ENCODE measurements at places on chromosomes 11 and 22. TPM values are rescaled to one million over a fixed set of nuclear protein-coding genes. Genes with fewer than 3 reads are reported as not detected.

GRCh38 chr11:130301002-130301401, 13.7 kb downstream of the ZBTB44 start:
- no peak for DNase-seq

GRCh38 chr11:27470166-27470565, 2.4 kb downstream of the LGR4 start:
- no peak for DNase-seq

The UPK2 gene
- polyA plus RNA-seq = 0.22 TPM

DNA sequence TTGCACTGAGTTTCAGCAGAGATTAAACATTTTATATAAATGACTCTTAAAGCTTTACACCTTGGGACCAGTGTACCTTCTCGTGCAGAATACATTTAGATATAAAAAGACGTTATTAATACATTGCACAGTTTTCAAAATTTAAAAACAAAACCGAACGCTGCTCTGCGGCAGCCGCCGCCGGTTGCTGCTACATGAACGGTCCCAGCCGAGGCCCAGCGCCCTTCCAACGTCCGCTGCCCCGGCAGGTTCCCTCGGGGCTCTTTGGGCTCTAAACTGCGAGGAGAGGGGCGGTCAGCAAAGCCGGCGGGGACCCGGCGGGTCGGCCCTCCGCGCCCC, 2.0 kb downstream of the CDKN1C start:
- no peak for DNase-seq

- no peak for DNase-seq
These were observed 469.9 kb downstream of the MN1 start for GRCh38 chr22:27331526-27332281.

DNA sequence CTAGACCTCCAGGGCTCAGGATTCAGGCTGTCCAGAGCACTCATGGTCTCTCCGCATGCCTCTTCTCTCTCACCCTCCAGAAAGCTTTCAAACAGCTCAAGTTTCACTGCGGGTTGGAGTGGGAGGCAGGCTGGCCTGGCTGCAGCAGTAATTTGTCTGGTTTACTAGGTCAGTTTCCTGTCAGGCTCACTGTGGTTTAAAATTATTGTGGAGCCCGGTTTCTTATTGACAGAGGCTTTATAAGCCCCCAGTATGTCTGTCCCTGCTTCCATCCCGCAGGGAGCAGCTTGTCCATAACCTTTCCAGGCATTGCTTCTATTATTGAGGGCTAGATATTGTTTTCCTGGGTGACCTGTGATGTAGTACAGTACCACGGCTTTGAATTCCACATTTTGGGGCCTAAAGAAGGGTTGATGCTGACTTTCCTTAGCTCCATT, 235.3 kb upstream of the SORL1-AS1 start:
- DNase-seq = no peak

DNA sequence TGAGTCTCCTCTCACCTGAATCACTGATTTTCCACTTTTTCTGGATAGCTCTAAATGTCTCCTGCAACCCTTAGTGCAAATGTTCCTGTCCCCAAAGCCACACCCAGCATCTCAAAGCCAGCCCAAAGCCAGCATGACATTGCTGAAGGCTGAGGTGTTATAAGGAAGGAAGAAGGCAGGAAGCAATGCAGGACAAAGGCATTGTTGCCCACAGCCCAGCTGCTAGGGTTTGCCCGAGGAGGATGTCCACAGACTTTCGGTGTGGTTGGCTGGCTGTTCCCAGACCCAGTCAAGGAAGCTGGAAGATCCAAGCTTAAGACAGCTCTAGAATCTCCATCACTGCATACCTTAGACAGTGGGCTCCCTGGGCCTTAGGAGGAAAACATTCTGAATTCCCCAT, 23.5 kb downstream of the CHST1 start:
- DNase-seq = no peak

DNA sequence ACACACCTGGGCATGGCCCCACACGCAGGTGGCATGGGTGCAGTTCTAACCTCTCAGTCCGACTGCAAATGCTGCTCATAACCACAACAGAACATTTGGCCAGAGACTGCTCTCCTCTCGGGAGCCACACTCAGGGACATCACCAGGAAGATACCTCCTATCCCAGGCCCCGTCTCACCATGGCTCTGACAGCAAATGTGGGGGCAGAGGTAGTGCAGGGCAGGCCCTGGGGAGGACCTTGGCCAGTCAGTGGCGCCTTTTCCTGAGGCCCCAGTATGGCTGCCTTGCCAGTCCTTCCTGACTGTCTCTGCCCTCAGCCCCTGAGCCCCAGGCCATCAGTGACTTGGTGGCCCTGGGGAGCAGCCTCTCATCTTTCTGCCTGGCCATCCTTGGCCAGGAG, 2.8 kb downstream of the KRTAP5-6 start:
- no peak for DNase-seq

DNA sequence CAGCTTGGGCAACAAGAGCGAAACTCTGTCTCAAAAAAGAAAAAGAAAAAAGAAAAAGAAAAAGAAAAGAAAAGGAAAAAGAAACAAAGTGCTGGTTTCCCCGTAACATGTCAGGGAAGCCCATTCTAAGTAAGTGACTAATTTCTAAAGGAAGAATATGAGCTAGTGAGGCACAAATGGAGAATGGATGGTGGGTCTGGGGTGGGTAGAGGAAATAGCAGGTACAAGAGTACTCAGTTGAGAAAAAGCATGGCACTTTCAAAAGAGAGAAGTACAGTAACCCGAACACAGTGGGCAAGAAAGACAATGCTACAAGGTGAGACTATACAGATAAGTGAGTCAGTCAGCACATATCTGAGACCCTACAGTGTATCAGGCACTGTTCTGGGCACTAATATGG, 4.5 kb downstream of the MAJIN start:
- no peak for DNase-seq

The MUC6 gene
- polyA plus RNA-seq = 17.8 TPM

The LAMTOR1 gene
- polyA plus RNA-seq = 108 TPM

DNA sequence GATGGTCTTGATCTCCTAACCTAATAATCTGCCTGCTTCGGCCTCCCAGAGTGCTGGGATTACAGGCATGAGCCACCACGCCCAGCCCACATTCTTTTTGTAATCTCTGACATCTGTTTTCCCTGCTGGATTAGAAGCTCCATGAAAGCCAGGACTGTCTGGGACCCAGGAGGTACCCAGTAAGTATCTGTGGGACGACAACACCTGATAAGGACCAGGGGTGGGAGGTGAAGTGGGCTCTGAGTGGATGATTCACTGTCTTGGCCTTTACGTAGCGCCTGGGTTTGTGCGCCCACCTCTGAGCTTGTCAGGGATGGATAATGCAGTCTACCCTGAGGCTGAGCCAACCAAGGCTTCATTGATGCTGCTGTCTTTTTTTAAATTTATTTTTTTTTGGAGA, 118.8 kb downstream of the ABTB2 start:
- DNase-seq = no peak

The DYNC2H1 gene
- 45.1 TPM for polyA plus RNA-seq

DNA sequence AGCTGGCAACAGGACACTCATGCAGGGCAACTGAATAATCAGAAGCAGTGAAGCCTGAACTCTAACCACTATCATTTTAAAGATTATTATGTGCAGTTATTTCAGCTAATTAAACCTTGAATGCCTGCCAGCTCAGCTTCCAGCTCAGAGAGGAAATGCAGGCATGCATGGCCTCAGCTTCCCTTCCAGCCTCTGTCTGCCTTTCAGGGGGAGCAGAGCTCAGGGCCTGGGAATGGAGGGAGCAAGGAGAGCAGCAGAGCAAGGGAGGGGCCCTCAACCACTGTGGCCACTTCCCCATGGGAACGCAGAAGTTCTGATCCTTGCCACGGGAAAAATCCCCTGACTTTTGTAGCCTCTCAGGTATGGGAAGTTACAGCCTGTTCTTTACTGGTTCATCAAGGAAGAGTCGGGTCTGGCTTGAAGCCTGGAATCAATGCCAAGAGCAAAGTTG, 32.5 kb upstream of the APLNR start:
- no peak for DNase-seq

The ARHGEF12 gene
- polyA plus RNA-seq = 128 TPM

The SLC22A25 gene
- not detected for polyA plus RNA-seq

- no peak for DNase-seq
These were observed 333.3 kb downstream of the MIAT start for GRCh38 chr22:26990503-26991189.

- DNase-seq = no peak
These were observed 8.1 kb downstream of the PC start for GRCh38 chr11:66950112-66950535.

DNA sequence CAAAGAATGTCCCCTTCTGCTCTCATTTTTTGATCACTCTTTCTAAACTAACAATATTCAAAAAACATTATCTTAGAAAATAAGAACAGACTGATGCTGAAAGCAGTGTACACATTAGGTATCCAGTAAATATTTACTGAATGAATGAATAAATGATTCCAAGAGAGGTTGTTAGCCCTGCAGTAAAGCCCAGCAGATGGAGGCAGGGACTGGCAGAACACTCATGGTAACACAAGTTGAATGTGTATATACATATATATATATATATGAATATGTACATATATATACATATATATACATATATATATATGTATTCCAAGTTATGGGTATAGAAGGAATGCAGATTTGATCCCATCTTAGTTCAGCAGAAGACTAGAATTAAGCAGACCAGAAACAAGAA, 546.3 kb downstream of the RAB38 start:
- no peak for DNase-seq

The APOBEC3H gene
- not detected for polyA plus RNA-seq

- no peak for DNase-seq
These were observed 2.9 kb downstream of the OR51V1 start for GRCh38 chr11:5197536-5197935.

The DRD4 gene
- 1.6 TPM for polyA plus RNA-seq

DNA sequence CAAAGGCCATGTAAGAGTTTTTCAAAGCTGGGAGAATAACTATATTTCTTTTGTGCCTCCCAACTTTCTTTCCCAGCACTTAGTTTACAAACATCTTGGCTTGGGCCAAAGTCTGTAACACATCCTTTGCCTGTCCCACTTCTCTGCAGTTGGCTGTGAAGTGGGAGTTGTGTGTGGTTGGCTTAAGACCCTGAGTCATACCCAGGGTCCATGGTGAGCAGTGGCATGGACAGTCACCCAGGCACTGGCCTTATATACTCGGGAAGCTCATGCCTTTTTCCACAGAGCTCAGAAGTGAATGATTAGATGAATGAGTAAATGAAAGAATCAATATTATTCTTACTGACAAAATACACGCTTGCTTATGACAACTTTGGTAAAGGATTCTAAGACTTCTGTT, 231.4 kb downstream of the BLID start:
- no peak for DNase-seq

DNA sequence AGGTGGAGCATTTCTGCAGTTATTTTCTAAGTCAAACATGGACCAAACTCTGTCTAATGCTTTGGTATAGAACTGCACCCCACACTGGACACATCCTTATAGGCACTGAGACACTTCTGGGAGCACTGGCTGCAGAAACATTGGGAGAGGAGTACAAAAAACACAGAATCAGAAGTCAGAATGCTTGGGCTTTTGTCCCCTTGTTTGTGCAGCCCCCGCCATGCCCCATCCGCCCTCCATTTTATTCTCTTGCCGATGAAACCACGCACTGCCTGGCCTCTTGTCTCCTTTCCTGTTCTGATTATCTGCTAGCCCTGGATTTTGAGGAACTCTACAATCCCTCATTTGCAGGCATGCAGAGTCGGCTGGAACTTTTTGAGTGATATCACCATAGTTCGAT, 1201.2 kb downstream of the TBC1D22A start:
- DNase-seq = no peak

GRCh38 chr11:46435679-46436078, 44.1 kb upstream of the CHRM4 start:
- no peak for DNase-seq

The BAIAP2L2 gene
- polyA plus RNA-seq = 4.3 TPM

- DNase-seq = no peak
These were observed 166.8 kb downstream of the MYO18B start for GRCh38 chr22:25908755-25909154.

- DNase-seq = no peak
These were observed 4.6 kb upstream of the BACE1-AS start for GRCh38 chr11:117286588-117286987.

DNA sequence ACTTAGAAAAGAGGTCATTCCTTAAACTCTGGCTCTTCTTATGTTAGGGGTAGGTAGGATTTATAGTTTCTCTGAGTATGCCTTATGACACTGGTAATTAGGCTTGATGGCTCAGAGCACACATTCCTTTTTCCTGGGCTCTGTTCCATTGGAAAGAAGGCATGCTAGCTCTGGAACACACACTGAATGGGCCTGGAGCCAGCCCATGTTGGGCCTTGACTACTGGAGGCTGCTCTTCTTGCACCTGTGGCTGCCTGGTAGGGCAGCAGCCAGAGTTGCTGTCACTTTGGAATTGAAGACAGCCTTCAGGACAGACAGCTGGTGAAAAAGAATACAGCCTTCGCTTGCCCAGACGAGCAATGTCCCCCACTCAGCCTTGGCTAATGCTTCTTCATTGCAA, 18.2 kb downstream of the MCAM start:
- no peak for DNase-seq
